Adrenal gland (tissue), 19 donors: ENCODE measurements at places on chromosomes 6 and 20. TPM values are rescaled to one million over a fixed set of nuclear protein-coding genes. Genes with fewer than 3 reads are reported as not detected.

ADA gene
- total RNA-seq = 15.6 TPM

ERVFRD-1 gene
- total RNA-seq = 1.5 TPM

CDSN gene
- not detected for total RNA-seq

CRIP3 gene
- not detected for total RNA-seq

TCP11 gene
- total RNA-seq = 0.39 TPM

- peak; percentile 96 for DNase-seq
Observed at GRCh38 chr20:39849664-39850063, 839.4 kb downstream of the MAFB start.

GRCh38 chr20:23119456-23120216 lies 33.5 kb upstream of the CD93 start:
- no peak for DNase-seq

GRCh38 chr20:4064144-4064909 lies 49.0 kb upstream of the RNF24 start:
- peak; percentile 90 for DNase-seq

DNA sequence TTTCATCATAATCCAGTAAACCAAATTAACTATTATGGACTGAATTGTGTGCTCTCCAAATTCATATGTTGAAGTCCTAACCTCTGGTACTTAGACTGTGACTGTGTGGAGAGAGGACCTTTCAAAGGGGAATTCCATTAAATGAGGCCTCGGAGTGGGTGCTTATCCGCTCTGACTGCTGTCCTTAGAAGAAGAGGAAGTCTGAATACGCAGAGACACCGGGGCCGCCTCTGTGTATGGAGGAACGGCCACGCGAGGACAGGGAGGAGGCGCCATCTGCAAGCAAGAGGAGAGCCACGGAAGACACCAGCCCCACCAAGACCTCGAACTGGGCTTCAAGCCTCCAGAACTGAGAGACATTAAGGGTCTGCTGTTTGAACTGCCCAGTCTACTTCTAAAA lies 35.6 kb upstream of the RPS6KA2 start:
- no peak for DNase-seq

DNA sequence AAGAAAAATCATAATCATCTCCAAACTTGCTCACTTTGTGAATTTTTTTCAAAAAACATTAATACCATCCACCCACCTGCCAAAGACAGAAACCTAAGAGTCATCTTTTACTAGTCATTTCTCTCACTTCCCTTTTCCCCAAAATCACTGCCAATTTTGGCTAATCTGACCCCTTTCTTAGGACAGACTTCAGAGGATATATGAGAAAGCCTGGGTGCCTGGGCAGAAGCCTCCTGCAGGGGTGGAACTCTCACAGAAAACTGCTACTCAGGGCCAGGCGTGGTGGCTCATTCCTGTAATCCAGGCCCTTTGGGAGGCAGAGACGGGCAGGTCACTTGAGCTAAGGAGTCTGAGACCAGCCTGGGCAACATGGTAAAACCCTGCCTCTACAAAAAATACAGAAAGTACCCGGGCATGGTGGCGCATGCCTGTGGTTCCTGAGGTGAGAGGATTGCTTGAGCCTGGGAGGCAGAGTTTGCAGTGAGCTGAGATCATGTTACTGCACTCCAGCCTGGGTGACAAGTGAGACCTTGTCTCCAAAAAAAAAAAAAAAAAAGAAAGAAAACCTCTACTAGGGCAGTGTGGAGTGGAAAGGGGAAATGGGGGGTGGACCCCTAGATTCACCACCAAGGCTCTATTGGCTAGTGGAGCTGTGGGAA lies 3.8 kb downstream of the DEK start:
- no peak for DNase-seq

GRCh38 chr20:4260102-4260501 lies 244.7 kb upstream of the RNF24 start:
- DNase-seq = no peak

- no peak for DNase-seq
Observed at GRCh38 chr6:17724341-17724740, 17.6 kb upstream of the NUP153 start.

GRCh38 chr20:54134445-54135220 lies 39.2 kb downstream of the CYP24A1 start:
- DNase-seq = no peak

DNA sequence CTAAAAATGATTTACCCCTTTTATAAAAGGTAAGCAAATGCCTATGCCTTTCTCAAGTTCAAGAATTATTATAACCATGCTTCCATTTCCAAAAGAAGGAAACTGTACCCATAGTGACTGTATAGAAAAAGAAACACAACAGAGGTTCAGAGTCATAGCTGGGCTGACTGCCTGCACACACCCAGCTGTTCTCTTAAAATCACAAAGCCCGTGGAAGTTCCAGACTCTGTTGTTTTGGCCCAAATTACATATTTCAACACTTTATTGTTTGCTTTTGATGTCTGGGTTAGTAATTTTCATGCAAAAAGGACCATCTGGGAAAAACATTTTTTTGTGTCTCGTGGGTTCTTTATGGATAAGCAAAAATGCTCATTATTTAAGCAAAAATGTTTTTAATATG lies 99.2 kb downstream of the LCA5 start:
- no peak for DNase-seq

- no peak for DNase-seq
Observed at GRCh38 chr6:44179072-44179536, 20.5 kb downstream of the CAPN11 start.

DNA sequence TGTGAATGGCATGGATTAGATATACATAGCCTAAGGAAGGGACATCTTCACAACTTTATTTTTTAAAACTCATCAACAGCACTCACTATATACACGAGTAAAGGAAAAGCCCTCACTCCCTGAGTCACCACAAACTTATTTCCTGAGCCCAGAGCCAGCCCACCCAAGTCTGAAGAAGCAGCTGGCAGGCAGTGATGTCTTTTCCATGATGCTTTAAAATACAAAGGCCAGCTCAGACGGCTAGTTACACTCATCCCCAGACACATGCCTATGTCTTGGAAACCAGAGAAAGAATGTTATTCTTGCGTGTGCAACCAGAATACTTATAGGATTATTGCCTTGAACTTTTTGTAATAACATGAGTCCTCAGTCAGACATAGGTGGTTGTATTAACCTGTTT lies 114.4 kb downstream of the ADGRG6 start:
- no peak for DNase-seq
